ENCODE measurements at places on chromosomes 13 and 19. TPM values are rescaled to one million over a fixed set of nuclear protein-coding genes. Genes with fewer than 3 reads are reported as not detected.

GRCh38 chr13:101730420-101731000, 278.0 kb downstream of the ITGBL1 start:
- no peak for DNase-seq

DNA sequence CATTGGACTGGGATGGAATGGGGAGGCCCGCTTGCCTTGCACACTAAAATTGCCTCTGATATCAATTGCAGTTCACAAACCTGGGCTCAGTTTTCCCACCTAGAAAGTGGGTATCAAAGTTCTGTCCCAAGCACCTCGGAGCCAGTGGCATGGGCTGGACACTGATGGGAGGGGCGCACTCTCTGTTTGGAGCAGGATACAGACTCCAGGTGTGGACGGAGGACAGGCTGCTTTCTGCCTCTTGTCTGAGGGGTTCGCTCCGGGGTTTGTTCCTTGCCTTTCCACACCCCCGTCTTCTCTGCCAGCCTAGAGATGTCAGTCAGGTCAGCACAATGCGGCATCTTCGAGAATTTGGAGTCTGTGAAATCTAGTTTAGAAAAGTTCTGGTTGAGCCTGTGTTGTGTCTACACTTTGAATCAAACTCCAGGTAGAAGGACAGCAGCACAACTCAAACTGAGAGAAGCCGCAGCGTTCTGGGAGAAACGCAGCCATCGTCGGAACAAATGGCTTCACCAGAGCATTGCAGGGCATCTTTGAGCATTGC, 141.9 kb downstream of the TEX29 start:
- DNase-seq = no peak

GRCh38 chr19:12260861-12261260, 33.8 kb downstream of the ZNF44 start:
- DNase-seq = no peak

GRCh38 chr19:51505904-51506303, 4.3 kb upstream of the SIGLEC12 start:
- no peak for DNase-seq

The ZNF446 gene
- 10.3 TPM for total RNA-seq

All from sciatic nerve (tissue), 2 donors.